Stimulated activated CD4-positive, alpha-beta T cell treated with anti-CD3 and anti-CD28 coated beads, Interleukin-2, amount 100 ng/mL, for 48 hours (primary cell): ENCODE measurements at places on chromosomes 7 and 10.

- peak; percentile 7 for DNase-seq
Observed at GRCh38 chr7:29177963-29178600, 16.5 kb upstream of the CHN2 start.

GRCh38 chr10:112131996-112132395, 51.6 kb downstream of the GPAM start:
- no peak for DNase-seq

DNA sequence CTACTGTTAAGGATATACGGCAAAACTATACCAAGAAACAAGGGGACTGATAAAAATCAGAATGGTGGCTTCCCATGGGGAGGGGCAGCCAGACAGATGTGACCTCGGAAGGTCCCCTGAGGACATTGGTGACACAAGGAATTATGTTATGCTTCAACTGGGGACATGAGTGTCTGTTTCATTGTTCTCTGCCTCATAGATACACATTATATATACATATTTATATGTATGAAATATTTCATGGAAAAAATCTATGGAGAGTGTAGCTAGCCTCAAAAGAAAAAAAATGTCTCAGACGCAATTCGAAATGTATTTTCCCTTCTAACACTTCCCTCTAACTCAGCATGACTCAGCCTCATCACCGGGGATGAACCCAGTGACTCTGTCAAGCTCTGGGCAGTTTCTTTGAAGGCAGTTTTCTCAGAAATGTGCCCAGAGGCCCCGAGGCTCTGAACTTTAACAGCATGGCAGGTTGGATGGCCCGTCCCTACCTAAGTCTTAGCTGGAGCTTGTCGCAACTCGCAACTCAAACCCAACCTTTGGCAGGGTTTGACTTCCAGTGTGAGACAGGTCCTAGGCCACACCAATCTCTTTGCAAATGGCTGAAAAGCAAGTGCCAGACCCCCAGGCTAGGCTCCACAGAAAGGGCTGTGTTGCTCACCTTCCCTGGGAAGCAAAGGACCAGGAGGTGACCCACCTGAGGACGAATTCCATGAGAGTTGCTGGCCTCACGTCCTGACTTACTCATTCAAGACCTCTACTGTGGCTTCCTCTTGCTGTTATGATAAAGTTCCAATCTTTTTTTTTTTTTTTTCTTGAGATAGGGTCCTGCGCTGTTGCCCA, 86.9 kb downstream of the CARD11 start:
- DNase-seq, result no peak

DNA sequence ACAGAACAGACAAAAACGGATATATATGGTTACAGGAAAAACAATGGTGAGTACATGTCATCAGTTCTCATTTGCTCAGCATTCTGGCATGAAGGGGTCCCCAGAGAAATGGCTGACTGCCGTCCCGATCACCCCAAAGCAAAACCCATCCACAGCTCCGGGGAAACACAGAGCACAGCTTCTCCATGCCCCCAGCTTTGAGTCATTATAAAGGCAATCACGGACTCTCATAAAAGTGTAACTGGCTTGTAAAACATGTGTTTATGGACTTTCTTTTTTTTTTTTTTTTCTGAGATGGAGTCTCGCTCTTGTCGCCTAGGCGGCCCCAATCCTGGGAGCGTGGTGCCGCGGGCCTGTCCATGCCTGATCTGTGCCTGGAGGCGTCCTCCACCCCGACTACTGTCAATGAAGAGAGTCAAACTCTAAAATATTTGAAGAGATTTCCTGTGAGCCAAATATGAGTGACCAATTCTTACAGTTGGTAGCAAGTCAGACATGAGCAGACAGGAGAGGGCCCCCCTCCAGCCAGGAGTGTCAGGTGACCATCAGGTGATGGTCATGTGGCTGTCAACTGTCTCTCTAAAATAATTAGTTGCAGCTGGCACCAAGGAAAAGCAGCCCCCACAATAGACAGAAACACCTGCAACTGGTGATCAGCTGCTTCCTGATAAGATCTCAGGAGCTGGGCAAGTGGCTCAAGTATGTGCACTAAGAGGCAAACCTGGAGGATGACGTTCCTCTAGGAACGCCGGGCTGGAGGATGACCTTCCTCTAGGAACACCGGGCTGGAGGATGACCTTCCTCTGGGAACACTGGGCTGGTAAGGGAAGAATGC, 21.7 kb upstream of the NOM1 start:
- no peak for DNase-seq

DNA sequence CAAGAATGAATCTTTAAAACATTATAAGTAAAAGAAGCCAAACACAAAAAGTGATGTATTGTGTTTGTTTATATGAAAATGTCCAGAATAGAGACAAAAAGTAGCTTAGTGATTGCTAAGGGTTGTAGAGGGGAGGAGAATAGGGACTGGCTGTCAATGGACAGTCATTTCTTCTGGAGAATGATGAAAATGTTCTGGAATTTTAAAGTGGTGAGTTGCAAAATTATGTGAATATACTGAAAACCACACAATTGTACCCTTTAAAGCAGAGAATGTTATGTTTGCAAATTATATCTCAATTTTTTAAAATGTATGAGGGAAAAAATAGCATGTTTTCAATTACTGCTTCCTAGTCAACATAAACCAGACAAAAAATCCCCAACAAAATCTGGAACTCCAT, 174.2 kb downstream of the KMT2E start:
- no peak for DNase-seq

- DNase-seq, result no peak
Observed at GRCh38 chr7:135843214-135843613, 94.6 kb upstream of the FAM180A start.

DNA sequence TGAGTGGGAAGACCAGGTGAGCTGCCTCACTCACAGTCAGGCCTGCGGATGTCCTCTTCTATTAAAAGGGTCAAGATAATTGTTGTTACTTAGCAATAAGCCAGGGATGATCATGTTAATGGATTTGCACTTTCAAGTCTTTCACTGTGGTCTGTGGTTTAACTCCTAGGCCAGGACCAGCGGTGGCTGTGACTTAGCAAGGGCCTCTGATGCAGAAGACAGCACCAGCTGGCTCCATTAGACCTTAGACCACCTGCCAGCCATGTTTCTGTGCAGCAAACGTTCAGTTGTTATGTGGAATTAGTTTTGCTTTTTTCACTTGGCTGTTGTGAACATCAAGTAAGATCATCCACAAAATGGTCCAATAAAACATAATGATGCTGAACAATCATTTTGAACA, 537.3 kb downstream of the TNS3 start:
- DNase-seq, result no peak

DNA sequence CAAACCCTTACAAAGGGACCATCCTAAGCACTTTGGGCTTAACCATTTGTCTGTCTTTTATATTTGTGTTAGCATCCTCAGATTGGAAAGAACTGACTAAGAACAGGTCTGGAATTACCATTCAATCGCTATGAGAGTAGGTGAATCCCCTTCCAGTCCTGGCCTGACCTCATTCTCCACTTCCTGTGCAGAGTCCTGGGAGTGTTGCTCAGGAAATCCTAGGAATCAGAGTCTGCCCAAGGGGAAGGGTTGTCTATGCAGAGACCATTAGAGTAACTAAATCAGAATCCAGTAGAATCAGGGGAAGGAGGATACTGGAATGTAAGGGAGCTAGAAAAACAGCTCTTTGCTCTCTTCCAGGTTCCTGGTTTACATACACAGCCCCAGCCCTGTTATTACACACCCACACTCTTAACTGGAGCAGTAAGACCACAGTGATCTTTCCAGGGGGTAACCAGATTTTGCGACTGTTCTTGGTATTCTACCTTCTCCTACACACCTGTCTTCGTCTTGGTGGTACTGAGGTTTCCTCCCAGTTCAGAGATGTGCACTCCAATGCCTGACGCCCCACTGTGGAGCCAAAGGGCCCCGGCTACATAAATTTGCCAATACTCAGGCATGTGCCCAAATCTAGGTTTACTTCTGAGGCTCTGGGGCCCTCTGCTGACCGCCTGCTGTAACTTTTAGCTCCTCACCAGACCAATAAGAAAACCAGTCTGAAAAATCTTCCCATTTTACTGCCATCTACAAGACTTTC, 103.7 kb downstream of the RNF216 start:
- no peak for DNase-seq

GRCh38 chr10:19877466-19878255, 61.4 kb downstream of the PLXDC2 start:
- no peak for DNase-seq

- DNase-seq, result no peak
Observed at GRCh38 chr7:134916171-134916883, 70.0 kb upstream of the AGBL3 start.

- no peak for DNase-seq
Observed at GRCh38 chr10:16770670-16771069, 46.6 kb downstream of the RSU1 start.

DNA sequence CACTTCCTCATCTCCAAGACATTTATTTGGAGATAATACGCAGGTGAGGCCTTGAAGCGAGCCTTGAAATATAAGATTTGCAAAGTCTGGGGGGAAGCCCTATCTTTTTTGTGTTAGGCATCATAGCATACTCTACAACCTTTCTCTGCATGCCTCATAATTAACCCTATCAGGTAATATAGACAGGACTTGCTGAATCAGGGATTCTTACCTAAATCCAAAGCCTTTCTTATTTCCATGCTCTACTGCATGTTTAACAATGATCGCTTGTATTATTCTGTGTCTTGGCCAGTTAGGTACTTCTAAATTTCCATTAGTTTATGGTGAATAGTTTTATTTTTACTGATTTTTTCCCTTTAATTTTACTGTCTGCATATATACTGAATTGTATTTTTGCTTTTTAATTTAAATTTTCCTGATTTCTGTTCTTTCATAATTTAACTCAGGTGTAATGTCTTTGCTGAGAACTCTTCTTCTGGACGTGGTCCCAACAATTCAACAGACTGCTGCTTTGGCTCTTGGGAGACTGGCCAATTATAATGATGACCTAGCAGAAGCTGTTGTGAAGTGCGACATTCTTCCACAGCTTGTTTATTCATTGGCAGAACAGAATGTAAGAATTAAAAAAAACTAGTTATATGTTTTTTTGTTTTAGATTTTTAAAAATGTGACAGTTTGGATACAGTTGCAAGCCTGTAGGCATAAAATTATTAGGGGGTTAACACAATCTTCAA, 19.3 kb downstream of the SPAG6 start:
- DNase-seq, result no peak
